ENCODE measurements at places on chromosomes 11 and 22.
A peak's percentile ranks its signal among the peaks of the same experiment; 100 is the strongest.

DNA sequence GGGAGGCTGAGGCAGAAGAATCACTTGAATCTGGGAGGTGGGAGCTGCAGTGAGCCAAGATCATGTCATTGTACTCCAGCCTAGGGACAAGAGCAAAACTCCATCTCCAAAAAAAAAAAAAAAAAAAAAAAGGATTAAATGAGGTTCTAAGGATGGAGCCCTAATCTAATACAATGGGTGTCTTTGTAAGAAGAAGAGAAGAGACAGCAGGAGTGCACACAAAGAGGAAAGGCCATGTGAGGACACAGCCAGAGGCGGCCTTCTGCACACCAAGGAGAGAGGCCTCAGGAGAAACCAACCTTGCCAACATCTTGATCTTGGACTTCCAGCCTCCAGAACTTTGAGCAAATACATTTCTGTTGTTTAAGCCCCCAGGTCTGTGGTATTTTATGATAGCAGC lies 66.6 kb upstream of the CECR2 start:
- no peak for DNase-seq

DNA sequence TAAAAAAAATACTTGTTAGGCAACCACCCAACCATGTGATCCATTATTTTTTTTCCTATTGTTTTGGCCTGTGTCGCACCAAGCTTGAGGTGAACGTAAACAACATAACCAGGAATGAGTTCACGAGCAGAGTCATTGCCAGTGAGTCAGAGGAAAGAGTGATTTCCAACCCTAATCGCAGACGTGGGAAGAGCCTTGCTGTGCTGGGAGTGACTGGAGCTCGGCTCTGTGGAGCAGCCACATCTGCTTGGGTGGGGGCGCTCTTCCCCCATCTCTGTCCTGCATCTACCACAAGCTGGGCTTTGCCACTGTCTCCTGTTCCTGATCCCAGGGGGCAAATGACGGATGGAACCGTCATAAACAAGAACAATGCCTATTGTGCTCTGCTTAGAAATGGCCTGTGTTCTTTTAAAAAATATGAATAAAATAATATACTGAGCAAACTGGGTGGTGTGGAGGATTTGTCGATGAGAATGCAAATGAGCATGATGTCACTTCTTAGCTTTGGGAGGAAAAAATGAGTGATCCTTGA lies 210.0 kb downstream of the KIRREL3 start:
- peak; percentile 49 for DNase-seq

GRCh38 chr22:46752988-46753310 lies 9.5 kb upstream of the TBC1D22A start:
- DNase-seq = no peak

DNA sequence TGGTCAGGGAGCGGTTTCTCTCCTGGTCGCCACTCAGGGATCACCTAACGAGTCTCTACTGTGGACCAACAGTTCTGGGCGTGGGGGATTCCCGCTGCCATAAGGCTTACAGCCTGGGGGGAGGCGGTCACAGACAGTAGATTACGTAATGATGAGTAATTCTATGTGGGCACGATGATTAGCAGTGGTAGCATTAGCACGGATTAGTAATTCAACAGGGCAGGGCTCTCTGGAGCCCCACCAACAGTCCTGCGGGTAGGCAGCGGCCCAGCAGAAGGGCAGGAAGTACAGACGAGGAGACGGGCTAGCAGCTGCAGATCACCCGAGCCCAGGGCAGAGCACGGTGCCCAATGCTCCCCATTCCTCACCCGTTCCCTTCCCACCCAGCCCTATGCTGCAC lies 3.6 kb downstream of the SHISAL1 start:
- DNase-seq = peak; percentile 82

DNA sequence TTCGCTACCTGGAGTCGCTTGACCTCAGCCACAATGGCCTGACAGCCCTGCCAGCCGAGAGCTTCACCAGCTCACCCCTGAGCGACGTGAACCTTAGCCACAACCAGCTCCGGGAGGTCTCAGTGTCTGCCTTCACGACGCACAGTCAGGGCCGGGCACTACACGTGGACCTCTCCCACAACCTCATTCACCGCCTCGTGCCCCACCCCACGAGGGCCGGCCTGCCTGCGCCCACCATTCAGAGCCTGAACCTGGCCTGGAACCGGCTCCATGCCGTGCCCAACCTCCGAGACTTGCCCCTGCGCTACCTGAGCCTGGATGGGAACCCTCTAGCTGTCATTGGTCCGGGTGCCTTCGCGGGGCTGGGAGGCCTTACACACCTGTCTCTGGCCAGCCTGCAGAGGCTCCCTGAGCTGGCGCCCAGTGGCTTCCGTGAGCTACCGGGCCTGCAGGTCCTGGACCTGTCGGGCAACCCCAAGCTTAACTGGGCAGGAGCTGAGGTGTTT lies 12.8 kb downstream of the TSKU start:
- DNase-seq = no peak

DNA sequence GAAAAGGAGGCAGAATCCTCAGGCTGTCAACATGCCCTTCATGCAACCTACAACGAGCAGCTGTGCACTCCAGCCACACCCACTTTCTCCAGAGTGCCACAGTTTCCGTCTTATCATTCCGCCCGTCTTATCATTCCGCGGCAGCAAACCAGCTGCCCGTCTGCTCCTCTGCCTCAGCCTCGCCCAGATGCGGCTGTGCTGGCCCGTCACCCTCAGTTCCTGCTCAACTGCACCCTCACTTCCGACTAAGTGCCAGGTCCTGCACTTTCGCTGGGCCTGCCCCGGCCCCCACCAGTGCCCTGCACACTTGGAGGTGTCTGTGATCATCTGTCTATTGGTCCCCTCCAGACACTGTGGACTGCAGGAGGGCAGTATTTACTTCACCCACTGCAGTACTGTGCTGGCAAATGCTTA lies 43.7 kb downstream of the MICAL3 start:
- DNase-seq = no peak

- no peak for DNase-seq
Measured at GRCh38 chr11:70298243-70298915, 27.9 kb downstream of the PPFIA1 start.

DNA sequence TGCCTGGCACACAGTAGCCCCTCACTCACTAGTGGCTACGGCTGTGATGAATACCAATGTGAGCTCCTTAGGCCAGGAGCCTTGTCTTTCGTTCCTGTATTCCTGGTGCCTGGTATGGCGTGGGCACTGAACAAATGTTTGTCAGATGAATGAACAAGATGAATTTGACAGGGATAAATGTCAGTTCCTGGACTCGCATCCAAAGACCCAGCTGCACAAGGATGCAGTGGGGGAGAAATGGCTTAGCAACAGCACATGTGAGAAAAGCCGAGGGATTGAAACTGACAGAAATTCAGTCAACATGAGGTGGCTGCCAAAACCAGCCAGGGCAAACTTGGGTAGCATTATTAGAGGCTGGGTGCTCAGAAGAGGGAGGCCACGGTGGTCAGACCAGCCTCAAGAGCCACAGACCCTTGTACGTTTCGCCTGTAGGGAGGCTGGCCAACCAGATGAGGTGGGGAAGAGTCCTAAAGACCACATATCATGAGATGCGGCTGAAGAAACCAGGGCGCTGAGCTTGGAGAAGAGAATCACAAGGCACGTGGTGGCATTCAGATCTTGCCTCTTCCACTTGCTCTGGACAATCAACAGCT lies 7.7 kb upstream of the SLC22A8 start:
- DNase-seq = no peak

DNA sequence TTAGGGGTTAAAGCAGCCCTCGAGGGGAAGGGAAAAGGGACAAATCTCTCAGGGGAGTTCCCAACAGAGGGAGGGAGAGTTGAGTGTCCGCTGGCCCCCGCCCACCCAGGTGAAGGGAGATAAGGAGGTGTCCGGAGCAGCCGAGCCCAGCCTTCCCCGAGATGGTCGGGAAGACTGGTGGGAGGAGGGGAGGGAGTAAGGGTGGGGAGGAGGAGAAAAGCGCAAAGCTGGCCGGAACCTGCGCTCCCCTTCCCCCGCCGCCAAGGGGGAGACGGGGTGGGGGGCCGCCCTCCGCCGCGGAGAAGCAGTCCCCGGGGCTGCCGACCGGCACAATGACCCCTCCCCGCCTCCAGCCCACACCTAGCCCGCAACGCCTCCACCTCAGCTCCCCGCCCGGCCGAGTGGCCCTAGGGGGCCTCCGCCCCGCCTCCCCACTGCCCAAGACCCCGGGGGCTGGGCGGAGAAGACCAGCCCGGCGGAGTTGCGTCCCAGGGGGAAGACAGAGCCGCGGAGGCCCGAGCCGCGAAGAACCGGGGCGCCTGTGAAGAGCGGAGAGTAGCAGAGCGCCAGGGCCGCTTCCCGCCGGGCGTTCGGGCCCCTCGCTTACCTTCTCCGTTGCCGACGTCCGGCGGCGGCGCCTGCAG lies 479 bp downstream of the RSF1 start:
- no peak for DNase-seq

GRCh38 chr22:44445731-44446130 lies 52.3 kb downstream of the RTL6 start:
- no peak for DNase-seq

- DNase-seq = no peak
Measured at GRCh38 chr22:46239261-46240048, 10.6 kb downstream of the CDPF1 start.

DNA sequence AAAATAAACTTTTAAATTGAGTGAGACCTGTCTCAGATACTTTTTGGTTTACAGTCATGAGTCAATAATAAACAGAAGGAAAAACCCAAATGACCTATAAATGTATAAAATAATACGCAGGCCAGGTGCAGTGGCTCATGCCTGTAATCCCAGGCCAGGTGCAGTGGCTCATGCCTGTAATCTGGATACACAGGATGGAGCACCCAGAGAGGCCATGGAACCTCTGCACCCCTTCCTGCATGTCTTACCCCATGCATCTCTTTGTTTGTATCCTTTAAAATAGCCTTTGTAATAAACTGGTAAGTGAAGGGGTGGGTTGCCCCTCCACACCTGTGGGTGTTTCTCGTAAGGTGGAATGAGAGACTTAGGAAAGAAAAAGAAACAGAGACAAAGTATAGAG lies 8.9 kb upstream of the PLAAT4 start:
- no peak for DNase-seq
